NCI-H2081 treated with DMSO at 0.1 percent for 48 hours (cell line): ENCODE measurements at places on chromosomes 2 and 18.

GRCh38 chr2:198144660-198145059 lies 340.3 kb downstream of the PLCL1 start:
- no peak for DNase-seq

- no peak for DNase-seq
These were observed 1.7 kb upstream of the PDCD1 start for GRCh38 chr2:241860184-241861078.

GRCh38 chr2:163370169-163370886 lies 365.5 kb downstream of the FIGN start:
- DNase-seq, result no peak

GRCh38 chr2:3010001-3010400 lies 367.6 kb downstream of the EIPR1 start:
- no peak for DNase-seq
